EH (cell line): ENCODE measurements at places on chromosomes 13 and 19.
A peak's percentile ranks its signal among the peaks of the same experiment; 100 is the strongest.

DNA sequence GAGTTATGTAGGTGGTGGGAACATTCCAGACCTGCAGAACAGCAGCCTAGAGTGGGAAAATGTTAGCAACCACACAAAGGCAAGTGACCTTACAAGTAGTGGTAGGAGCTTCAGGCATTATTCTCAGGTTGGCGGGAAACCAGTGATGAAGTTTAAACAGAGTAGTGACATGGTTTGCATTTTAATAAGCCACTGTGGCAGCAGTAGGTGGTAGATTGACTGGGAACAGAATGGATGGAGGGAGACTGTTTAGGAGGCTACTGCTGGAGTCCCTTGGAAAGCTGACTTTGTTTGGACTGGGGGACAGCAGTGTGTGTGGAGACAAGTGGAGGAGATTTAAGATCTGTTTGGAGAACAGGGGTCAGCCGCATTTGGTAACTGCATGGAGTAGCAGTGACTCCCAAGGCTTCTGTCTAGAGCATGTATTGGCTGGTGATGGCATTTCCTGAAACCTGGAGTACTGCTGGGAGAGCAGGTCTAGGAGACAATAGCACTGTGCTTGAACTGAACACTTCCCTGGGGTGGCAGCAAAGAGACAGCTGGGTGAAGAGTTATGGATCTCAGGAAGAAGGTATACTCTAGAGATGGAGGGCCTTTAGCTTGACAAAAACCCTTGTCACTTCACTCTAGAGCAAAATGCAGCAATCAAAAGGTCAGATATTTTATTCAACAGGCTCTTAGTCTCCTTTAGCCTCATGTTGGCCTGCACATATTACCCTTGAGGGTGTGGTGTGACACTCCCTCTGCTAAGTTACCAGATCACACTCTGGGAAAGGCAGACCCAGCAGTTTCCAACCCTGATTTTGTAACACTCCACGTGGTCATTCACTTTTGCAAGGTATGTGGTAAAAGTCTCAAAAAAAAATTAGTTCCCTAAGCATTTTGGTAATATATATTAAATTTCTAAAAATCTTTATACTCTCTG, 70.3 kb downstream of the DHRS12 start:
- peak; percentile 44 for DNase-seq

GRCh38 chr13:73733706-73734105, 400.5 kb downstream of the KLF12 start:
- DNase-seq, result no peak

GRCh38 chr13:44498502-44498901, 77.6 kb downstream of the TSC22D1 start:
- DNase-seq, result no peak

GRCh38 chr13:31374682-31375081, 174.9 kb downstream of the B3GLCT start:
- DNase-seq, result no peak

GRCh38 chr13:103354171-103354570, 288.0 kb upstream of the SLC10A2 start:
- no peak for DNase-seq

DNA sequence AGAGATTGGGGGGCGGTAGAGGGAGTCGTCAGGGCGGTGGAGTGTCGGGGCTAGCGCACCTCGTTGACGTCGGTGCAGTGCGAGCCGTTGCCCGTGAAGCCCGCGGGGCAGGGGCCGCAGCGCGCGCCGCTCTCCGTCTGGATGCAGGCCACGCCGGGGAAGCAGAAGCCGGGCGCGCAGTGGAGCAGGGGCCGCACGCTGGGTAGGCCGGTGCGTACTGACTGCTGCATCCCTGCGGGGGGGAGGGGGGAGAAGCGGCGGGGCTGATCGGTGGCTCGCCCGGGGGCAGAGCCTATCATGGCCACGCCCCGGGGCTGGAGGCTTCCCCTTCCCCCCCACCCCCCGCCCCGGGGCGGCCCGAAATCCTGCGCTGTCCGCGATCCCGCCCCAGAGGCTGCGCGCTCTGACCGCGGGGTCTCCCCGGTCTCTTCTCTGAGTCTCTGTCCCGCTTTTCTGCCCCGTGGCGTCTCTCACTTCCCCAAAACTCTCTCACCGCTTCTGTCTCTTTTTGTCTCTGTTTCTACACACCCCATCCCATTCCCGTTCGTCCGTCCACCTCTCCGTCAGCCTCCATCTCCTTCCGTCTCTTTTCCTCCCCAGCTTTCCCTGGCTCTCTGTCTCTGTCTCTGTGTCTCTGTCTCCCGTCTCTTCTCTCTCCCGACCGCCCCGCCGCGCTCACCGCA, 1.1 kb downstream of the COMP start:
- peak; percentile 41 for DNase-seq

DNA sequence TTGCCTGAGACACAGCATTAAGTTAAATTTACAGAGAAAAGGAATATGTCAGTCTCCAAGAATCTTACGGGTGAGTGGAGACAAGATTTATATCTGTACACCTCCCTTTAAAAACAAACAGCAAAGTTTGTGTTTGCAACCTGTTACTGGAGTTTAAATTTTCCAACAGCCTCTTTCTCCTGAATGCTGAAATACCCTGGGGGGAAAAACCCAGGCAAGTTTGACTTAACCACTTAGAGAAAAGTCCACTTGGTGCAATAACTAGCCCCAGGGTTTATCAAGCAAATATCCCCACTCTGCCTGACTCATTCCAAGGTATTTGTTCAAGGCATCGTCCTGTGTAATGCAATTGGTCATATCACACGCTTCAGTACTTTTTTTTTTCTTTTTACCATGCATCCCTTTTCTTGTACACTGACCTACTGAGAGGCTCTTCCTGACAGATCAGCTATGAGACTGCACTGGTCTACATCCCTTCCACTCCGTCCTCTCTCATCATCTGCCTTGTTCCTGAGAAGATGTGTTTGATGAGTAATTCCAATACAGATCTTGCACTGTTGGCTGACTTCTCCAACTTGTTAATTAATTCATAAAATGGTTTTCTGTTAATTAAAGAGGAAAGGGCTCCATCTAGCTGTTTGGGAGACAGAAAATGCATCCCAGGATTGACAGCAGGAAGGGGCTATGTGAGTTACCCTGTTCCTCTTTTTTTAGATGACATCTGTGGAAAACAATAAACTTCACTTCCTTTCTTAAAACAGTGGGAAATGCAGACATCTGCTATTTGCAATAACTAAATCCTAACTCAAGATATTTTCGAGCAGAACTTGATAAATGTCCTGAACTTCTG, 212.5 kb upstream of the IRS2 start:
- DNase-seq, result peak; percentile 93

DNA sequence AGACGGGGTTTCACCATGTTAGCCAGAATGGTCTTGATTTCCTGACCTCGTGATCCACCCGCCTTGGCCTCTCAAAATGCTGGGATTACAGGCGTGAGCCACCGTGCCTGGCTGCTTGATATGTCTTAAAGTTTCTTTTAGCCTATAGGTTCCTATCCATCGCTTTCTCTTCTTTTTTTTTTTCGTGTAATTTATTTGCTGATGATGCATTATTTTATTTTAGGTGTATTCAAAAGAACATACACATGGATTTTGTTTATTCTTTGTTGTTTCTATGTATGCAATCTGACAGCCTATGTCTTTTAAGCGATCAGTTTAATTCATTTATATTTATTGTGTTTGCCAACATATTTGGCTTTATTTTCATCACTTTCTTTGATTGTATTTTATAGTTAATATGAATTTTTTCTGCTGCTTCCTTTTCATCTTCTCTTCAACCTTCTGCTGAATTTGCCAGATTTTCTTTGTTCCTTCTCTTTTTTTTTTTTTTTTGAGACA, 26.0 kb upstream of the TNFAIP8L1 start:
- no peak for DNase-seq

GRCh38 chr13:113748101-113748861, 10.7 kb upstream of the TMEM255B start:
- no peak for DNase-seq

DNA sequence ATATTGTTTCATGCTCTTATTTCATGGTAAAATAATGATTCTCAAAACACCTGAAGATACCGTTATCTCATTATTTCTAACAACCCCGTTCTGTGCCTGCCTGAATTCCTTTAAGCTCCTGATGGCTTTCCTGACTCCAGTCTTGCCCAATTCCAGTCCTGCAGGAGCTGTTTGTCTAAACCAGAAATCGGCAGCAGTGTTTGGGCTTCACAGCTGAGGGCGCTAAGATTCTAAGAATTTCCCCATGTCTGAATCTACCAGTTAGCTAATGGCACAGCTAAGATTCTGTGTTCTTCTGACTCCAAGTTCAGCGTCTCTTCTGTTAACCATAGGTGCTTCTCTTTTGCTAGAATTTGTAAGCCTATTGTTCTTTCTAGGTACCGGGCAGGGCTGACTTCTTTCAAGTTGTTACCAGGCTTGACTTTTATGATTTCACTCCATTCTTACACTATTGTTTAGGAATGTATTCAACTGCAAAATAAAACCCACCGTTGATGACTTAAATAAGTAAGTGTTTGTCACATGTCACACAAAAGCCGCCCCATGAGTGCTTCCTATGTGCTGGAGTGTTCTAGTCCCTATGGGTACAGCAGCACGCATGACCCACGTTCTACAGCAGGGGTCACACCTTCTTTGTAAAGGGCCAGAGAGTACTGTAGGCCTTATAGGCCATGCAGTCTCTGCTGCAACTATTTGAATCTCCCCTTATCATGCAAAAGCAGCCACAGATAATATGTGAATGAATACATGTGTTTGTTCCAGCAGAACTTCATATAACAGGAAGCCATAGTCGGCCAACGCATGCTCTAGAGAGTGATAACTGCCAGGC, 168.3 kb upstream of the RNF113B start:
- no peak for DNase-seq

GRCh38 chr19:13576726-13577125, 70.4 kb upstream of the CACNA1A start:
- no peak for DNase-seq

DNA sequence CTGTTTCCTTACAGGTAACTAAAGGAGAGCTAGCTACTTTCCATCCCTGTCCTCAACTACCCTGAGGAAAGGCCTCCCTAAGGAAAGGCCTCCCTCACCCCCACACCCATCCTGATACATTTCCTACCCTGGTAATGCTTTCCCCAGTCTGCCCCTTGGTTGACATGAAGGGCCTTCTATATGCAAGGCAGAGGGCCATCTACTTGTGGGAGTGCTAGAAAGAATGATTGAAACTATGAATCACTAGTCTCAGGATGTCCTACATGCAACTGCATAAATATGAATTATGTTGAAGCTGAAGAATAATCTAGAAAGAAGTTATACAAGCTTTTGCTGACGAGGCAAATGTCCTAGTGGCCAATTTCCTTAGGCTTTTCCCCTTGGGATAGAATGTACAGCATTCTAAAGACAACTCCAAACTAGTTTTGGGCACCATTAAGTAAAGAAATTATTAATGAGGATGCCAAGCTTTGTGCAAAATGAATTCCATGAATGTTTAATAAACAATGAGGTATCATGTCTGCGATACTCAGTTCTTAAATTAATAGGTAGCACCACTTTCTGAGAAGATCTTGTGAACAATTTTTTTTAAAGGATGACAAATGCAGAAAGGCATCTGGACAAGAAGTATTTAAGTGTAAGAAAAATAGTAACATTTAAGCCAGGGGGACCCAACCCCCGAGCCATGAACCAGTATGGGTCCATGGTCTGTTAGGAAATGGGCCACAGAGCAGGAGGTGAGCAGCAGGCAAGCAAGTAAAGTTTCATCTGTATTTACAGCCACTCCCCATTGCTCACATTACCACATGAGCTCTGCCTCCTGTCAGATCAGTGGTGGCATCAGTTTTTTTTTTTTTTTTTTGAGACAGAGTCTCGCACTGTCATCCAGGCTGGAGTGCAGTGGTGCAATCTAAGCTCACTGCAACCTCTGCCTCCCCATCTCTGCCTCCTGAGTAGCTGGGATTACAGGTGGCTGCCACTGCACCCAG, 223.0 kb downstream of the LHFPL6 start:
- DNase-seq, result peak; percentile 59

DNA sequence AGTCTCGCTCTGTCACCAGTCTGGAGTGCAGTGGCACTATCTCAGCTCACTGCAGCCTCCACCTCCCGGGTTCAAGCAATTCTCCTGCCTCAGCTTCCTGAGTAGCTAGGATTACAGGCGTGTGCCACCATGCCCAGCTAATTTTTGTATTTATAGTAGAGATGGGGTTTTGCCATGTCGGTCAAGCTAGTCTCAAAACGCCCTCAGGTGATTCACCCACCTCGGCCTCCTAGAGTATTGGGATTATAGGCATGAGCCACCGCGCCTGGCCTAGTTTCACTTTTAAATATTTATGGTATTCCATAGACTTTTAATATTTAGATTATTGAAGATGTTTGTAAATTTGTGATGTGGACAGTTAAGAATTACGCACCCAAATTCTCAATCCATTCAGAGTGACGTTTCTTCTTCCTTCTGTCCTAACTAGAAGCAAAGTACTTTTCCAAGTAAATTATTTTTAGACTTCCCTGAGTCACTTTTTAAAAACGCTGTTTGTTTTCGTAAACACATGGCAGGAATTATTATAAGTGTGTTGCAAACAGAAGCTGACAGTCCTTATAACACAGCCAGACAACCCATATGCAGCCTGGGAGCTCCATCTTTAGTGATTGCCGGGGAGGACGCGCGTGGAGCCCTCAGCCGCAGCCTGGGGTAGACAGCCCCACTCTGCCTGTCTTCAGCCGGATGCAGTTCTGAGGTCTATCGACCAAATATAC, 131.7 kb downstream of the ATP11A start:
- peak; percentile 28 for DNase-seq

GRCh38 chr13:76764916-76765315, 121.3 kb downstream of the KCTD12 start:
- no peak for DNase-seq

GRCh38 chr19:38389101-38389925, 816 bp downstream of the SPRED3 start:
- peak; percentile 89 for DNase-seq

DNA sequence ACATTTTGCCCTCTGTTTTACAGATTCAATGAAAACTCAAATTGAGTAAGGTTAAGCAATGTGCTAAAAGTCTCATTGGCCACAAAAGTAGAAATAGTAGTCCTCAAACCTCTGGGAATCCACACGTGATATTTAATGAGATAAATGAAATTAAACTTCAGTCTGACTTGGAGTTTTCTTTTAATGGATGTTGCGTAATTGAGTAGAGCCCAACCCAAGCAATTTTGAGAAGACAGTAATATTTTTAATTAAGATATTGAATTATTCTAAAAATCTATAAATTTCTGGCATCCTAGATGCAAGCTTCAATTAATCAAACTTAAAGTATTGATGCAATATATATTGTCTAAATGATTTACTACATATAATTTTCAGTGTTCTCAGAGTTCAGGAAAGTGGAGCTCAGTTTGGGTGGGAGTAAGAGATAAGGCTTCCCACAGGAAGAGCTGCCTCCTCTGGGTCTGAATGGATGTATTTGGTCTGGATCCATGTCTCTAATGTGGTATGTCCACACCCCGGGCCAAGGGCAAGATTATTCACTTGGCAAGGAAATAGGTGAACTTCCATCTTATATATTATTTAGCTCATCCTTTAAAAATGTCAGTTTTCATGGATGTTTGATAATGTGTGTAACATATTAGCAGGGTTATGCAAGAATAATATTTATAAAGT, 6.9 kb downstream of the MBNL2 start:
- DNase-seq, result peak; percentile 40

GRCh38 chr13:91574766-91575165, 176.3 kb downstream of the GPC5 start:
- DNase-seq, result no peak
